ENCODE measurements at places on chromosomes 1 and 21. TPM values are rescaled to one million over a fixed set of nuclear protein-coding genes. Genes with fewer than 3 reads are reported as not detected.

GRCh38 chr1:197200272-197200899 is 53.9 kb upstream of the ASPM start:
- DNase-seq: no peak

DNA sequence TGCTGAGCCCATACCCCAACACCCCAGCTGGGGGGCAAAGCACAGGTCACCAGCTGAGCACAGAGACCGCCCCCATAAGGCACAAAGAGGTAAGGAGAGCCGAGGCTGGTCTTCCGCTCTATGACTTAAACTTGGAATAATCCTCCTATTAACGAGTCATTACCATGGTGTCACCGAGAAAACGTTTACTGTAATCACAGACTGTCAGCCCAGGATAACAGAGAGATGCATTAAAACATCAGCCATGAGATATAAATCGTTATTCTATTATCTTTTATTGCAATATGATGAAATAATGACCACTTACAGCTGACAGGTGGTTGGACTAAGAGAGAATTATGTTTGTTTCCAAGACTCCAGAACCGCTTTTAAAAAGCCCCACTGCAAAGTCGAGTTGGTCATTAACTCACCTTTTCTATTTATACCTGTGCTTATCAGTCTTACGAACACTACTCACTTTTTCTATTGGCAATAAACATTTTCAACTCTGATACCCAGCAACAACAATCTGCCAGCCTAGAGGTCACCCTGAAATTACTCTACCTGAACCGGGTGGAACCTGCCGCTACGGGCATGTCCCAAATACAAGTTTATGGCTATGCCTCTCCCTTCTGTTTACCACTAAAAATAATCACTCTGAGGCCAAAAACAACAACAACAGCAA is 21.5 kb downstream of the NPHP4 start:
- no peak for DNase-seq

- DNase-seq: peak; percentile 63
These were observed 14.4 kb downstream of the ANP32E start for GRCh38 chr1:150221552-150221951.

DNA sequence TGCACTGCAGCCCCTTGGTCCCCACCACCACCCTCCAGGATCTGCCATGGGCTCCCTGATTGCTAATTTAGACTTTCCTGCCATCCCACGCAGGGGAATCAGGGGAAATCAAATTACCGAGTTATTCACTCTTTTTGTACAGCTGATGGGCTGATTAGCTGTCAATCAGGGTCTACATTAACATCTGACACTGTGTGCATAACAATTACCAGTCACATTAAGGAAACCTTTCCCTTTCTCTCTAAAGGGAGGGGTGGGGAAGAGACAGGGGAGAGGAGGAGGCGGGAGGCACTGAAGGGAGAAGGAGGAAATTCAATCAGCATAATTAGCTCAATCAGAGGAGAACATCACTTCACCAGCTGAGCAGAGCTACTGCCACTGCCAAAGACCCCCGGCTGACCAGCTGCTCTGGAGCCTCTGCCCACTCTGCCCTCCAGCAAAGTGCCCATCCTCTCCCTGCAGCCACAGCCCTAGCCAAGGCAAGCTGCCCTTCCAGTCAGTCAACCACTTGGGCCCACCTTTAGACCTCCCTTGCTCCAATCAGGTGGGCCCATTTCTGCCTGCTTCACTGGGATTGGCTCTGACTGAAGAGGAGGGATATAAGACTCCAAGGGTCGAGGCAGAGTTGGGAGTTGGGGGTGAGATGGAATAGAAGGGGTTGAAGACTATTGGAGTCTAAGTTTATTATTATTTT is 199.3 kb upstream of the ZC3H12A start:
- no peak for DNase-seq

- peak; percentile 74 for DNase-seq
These were observed 40.1 kb downstream of the PTPRC start for GRCh38 chr1:198678901-198679329.

DNA sequence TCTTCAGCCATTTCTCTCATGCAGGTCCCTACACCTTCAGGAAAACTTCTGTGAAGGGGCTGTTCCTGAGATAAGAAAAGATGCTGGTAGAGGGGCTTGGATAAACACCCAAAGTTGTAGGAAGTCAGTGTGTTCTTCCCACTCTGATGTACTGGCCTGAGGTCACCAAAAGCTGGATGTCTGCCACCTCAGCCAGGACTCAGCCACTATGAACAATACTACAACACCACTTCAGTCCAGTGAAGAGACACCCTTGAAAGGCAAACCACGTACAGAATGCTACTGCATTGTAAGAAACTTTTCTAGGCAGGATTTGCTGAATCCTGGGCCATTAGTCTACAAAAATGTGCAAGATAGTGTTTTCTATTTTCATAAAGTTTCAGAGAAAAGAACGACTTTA is 2.4 kb downstream of the PTPN14 start:
- no peak for DNase-seq

Gene CTSE
- total RNA-seq: not detected

All from natural killer cell (primary cell).